CD8-positive, alpha-beta memory T cell (primary cell): ENCODE measurements at places on chromosomes 11 and 22. TPM values are rescaled to one million over a fixed set of nuclear protein-coding genes. Genes with fewer than 3 reads are reported as not detected.

- peak overlapping the region; percentile 40 for H3K27ac ChIP-seq
- peak overlapping the region; percentile 61 for H3K4me3 ChIP-seq
- DNase-seq, result no peak
- no peaks in the 10 kb centered on the region for H3K27me3 ChIP-seq
Observed at GRCh38 chr22:30306627-30307011, 17.3 kb upstream of the CASTOR1 start.

- no peaks in the 10 kb centered on the region for H3K4me1 ChIP-seq
- DNase-seq, result no peak
- H3K4me3 ChIP-seq, result no peak overlapping the region
- no peak overlapping the region for H3K27ac ChIP-seq
- H3K27me3 ChIP-seq, result no peaks in the 10 kb centered on the region
Observed at GRCh38 chr11:10973416-10973815, 115.6 kb upstream of the ZBED5 start.

DNA sequence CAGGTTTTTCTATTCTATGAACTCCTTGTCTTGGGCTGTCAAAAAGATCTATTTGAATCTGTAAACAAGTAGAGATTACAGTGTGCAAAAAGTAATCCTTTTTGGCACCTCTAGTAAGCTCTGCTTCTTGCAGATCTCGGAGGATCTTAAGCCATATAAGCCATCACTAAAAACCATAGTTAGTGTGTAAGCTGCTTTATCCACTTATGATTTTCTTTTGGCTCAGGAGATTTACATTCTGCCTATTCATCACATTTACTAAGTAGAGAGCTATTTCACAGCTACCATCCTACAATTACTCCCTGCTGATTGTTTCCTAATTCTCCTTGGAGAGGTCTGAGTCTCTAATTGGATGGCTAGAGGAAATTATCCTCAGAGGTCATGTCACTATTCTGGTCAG is 385.7 kb downstream of the AASDHPPT start:
- no peak for DNase-seq
- no peaks in the 10 kb centered on the region for H3K36me3 ChIP-seq
- no peaks in the 10 kb centered on the region for H3K27me3 ChIP-seq
- H3K27ac ChIP-seq, result no peak overlapping the region
- H3K4me3 ChIP-seq, result no peak overlapping the region

The ANKK1 gene
- total RNA-seq, result 0.42 TPM

The GLYAT gene
- not detected for total RNA-seq

DNA sequence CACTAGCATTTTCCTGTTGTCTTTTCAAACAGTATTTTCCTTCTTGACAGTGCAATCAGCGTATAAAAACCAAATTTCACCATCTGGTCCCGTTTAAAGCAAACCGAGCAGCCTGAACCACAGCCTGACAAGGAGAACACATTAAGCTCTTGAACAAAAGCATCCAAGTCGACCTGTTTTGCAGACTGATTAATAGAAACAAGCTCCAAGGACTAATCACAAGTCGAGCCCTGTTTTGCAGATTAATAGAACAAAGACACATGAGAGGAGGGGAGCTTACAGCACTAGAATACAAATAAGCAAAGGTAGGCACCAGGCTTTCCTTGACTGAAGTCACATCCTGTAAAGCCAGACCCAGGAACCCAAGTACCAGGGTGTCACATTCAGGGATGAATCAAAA is 104.8 kb downstream of the MPPED2 start:
- no peaks in the 10 kb centered on the region for H3K27me3 ChIP-seq
- DNase-seq, result no peak
- no peaks in the 10 kb centered on the region for H3K4me1 ChIP-seq

The FDX1 gene
- total RNA-seq, result 13.8 TPM
